ENCODE measurements at places on chromosomes 2 and 18.

DNA sequence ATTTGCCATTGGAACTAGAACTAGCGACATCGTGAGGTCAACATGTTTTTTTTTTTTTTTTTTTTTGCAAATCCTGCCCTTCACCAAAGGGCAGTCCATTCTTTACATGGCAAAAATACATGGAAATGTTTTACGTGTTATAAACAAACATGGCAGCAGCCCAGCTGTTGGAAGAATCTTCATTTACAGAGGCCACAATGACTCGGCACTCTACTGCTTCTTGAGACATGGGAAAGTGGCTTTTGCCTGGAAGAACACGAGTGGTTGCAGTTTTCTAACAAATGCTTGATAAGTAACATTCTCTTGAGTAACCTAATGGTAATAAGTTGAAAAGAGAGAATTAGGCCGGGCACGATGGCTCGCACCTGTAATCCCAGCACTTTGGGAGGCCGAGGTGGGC is 22.8 kb upstream of the POLR1B start:
- DNase-seq, result no peak

DNA sequence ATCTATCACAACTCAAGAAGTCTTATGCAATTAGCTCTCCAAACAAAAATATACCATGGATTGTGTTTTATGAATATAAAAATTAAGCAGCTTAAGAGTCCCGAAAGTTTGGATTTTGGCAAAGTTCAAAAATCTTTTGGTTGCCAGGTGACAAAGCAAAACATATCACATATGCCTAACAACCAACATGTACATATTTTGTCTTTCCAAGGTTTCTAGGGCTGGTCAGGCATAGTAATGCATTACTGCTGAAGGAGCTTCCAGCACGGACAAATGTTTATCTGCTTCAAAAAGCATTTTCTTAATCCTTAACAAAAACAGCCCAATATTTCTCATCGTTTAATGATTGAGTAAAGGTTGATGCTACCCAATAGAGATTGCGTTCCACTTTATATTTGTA is 1327.1 kb upstream of the ZEB2 start:
- no peak for DNase-seq

DNA sequence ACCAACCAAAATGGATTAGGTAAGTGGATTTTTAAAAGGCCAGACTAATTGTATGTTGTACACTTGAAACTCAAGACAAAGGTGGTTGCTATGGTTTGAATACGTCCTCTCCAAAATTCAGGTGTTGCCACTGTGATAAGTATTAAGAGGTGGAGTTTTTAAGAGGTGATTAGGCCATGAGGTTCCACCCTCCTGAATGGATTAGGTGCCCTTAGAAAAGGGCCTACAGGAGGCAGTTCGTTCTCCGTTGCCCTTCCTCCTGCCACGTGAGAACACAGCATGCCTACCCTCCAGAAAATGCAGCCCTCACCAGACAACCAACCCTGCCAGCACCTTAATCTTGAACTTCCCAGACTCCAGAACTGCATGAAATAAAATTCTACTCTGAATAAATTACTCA is 51.2 kb downstream of the CHMP3 start:
- no peak for DNase-seq

- no peak for DNase-seq
Observed at GRCh38 chr2:160294339-160294803, 94.3 kb upstream of the ITGB6 start.

GRCh38 chr2:157312866-157313486 is 12.6 kb downstream of the ERMN start:
- DNase-seq, result no peak

DNA sequence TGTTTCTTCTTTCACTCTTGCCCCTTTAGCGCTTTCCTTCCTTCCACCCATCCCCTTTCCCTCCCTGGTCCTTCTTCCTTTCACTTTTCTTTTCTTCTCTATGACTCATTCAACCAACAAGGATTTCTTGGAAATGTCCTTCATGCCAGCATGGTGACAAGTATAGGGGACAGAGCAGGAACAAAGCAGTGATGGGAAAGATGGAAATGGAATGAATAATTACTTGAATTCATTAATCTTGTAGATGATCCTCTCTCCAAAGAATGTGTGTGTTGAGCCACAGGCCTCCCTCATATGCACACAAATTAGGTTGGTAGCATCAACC is 1.5 kb downstream of the VAMP5 start:
- DNase-seq, result no peak

DNA sequence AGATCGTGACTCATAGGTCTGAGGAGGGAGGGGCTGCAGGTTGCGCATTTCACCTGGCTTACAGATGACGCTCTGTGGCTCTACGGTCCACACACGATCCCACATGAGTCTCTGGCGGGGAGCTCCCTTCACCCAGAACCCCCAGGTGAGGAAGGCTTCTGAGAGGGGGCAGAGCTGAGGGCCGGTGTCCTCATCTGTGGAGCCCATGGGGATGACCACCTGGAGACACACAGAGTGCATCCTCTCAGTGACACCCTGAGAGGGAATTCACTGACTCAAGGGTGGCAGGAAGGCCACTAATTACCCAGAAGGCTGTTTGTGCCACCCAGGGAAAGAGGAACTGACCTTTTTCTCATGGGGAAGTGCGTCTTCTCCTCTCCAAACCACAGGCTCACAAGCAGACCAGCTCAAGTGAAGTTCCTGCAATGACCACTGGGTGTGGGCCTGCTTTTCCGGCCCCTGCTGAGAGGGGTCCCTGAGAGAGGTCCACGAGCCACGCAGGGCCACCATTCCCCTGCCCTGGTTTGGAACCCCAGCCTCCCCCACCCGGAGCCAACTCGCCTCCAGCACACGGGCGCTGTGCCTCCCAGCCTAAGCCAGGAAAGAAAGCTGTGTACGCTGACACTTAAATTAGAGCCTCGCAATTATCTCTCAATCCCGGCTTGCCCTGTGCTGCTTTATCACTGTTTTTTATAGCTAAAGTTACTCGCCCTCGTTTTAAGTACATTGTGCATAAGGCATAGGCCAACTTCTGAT is 114.1 kb downstream of the BCL11A start:
- no peak for DNase-seq

DNA sequence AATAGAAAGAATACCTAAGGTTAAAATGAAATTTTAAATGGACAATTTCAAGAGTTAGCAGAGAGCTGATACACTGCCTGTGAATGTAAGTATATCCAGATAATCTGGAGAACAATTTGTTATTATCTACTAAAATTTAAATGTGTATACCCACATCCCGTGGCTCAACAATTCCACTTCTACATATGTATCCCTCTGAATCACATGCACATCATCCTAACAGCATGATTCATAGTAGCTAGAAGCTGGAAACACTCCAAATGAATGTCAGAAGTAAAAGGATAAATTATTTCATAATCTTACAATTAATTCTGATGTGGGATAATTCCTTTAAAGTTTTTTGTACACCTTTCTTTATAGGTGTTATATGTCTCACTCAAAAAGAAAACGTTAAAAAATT is 87.9 kb downstream of the CNTNAP5 start:
- no peak for DNase-seq

GRCh38 chr2:95296011-95296410 is 1.1 kb upstream of the KCNIP3 start:
- no peak for DNase-seq

DNA sequence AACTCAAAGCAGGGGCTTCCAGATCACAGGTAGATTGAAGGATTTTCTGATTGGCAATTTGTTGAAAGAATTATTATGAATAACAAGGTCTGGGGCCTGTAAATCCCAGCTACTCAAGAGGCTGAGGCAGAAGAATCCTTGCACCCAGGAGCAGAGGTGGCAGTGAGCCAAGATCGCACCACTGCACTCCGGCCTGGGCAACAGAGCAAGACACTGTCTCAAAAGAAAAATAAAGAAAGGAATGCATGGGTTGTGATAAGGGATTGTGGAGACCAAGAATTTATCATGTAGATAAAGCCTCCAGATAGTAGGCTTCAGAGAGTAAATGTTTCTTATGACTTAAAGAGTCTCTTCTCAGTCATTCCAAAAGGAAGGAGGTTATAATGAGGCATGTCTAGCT is 35.8 kb upstream of the DYNAP start:
- no peak for DNase-seq

GRCh38 chr2:9288233-9288632 is 81.6 kb downstream of the ASAP2 start:
- DNase-seq, result no peak

DNA sequence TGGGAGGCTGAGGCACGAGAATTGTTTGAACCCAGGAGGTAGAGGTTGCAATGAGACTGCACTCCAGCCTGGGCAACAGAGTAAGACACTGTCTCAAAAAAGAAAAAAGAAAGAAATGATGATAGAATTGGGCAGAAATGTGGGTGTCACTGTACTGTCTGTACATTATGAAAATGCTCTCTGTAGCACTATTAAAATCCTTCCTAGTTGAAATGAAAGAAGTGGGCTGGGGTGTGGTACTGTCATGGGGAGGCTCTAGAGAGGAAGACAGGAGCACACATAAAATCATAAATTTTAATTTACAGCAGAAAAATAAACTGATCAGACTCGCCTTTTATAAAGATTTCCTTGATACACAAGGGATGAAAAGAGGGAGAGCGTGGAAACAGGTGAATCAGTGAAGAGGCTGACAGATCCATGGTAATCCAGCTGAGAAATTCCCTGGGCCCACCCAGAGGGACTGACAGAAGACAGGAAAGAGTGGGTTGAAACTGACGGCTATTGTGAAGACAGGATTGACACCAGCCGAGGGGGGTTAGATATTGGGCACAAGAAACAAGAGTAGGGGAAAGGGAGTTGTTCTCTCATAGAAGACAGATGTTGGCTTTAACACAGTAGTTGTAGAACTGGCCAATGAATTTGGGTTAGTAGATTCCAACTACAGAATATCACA is 96.4 kb upstream of the ATL2 start:
- no peak for DNase-seq

- no peak for DNase-seq
Observed at GRCh38 chr2:144630459-144631215, 110.7 kb upstream of the ZEB2 start.

DNA sequence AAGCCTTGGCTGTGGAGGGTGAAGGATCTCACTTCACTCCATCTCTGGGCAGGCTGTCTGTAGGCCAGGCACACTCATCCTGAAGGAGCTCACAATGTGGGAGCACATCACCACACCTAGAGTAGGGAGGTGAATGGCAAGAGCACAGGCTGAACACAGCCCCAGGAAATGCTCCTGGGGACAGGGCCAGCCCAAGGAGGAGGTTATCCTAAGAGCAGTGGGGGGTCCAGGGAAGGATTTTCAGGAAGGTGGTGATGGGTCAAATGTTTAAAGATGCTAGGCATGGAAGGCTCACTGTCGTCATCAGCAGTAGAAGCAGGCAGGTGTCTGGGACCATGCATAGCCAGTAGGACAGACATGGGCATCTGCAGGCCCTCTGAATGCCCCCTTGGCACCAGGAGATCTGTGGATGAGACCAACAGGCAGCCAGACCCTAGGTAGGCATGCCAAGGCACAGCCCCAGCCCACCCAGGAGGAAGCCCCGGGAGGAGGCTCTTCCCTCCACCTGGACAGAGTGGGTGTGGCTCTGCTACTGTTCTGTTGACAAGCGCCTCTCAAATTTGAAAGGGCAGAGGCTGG is 91.7 kb upstream of the RAB6C start:
- no peak for DNase-seq
